ENCODE measurements at places on chromosomes 5 and 9. TPM values are rescaled to one million over a fixed set of nuclear protein-coding genes. Genes with fewer than 3 reads are reported as not detected.

GRCh38 chr9:93028448-93029006 lies 30.0 kb upstream of the SUSD3 start:
- DNase-seq, result peak; percentile 36

GRCh38 chr9:116027951-116028350 lies 125.6 kb upstream of the PAPPA start:
- no peak for DNase-seq

DNA sequence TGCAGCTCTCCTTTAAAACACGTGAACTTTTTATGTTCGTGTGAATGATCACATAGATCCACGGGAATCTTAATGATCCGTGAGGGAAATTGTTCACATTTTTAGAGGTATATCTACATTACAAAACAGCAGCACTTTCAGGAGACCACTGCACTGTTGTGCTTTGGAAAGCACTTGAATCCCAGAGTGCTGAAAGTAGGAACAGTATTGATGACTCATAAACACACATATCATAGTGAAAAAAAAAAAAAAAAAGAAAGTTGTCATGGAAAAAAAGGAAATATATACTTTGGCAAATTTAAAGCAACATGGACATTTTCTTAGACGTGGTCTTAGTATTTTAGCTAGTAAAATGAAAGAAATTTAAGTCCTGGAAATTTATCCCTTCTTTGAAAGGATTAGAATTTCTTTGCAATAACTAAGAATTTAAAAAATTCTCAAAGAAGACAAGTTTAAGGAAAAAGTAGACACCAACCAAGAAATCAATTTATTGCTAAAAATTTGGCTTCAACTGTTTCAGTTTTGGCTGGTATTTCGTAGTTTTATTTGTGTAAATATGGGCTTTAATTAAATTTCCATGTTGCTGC lies 55.4 kb downstream of the ADGRV1 start:
- DNase-seq, result no peak

The NUP214 gene
- 29.1 TPM for polyA plus RNA-seq

The PRDM9 gene
- not detected for polyA plus RNA-seq

The C9orf78 gene
- 47.5 TPM for polyA plus RNA-seq

GRCh38 chr5:73153513-73153912 lies 19.5 kb upstream of the TMEM174 start:
- no peak for DNase-seq

GRCh38 chr5:30108051-30108450 lies 1085.4 kb upstream of the CDH6 start:
- DNase-seq, result no peak

GRCh38 chr9:121503444-121503843 lies 3.8 kb upstream of the GGTA1 start:
- no peak for DNase-seq

GRCh38 chr5:58855851-58856739 lies 273.2 kb downstream of the RAB3C start:
- DNase-seq, result no peak

The PFN3 gene
- polyA plus RNA-seq, result not detected

Measured in large intestine (tissue), 12 donors.